Activated T-helper 1 cell treated with Interleukin-2 at 50 U/mL for 16 hours (primary cell): ENCODE measurements at places on chromosomes 3 and 15.

DNA sequence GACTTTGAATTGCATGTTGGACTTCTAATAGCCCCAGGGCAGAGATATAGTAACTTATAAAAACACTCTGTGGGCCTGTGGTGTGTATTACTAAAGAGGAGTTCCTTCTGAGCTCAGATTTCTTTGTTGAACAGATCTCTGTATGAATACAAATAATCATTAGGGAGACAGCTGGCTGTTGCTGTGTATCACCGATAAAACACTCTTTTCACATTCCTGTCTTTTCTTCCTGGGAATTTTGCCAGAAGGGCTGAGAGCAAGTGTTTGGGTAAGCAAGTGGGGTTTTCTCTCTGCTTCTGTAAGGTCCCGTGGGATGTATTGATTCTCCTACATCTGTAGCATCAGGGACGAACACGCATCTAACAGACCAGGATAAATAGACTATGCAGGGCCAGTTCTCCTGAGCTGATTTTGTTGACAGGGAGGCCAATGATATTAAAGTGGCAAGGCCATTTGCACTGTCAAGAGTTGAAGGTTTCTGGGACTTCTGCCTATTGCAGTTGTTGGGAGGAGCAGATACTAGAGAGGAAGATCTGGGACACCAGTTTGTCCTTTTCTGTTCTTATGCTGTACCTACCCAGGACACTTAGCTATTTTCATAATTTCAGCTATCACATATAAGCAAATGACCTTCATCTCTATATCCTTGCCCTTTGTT lies 225.9 kb upstream of the CD96 start:
- DNase-seq: no peak

GRCh38 chr15:27672537-27672936 lies 426.6 kb downstream of the OCA2 start:
- DNase-seq: no peak

- no peak for DNase-seq
Observed at GRCh38 chr15:90807074-90807785, 61.2 kb upstream of the FURIN start.

DNA sequence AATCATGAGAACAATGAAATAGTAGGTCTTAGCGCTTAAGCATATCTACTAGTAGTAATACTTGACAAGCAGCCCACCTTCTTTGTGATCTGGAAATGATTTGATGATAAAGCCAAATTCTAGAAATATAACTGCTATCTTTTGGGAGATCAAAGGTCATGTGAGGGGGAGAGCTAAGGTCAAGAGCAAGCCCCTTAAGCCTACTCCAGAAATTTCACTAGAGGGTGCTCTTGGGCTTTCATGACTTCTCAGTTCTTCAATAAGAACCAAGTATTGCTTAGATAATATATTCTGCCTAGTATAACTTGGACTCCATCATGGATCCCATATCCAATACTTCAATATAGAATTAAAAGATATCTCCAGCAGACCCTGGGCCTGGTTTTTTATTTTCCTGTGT lies 319.6 kb downstream of the ZBTB20 start:
- no peak for DNase-seq

DNA sequence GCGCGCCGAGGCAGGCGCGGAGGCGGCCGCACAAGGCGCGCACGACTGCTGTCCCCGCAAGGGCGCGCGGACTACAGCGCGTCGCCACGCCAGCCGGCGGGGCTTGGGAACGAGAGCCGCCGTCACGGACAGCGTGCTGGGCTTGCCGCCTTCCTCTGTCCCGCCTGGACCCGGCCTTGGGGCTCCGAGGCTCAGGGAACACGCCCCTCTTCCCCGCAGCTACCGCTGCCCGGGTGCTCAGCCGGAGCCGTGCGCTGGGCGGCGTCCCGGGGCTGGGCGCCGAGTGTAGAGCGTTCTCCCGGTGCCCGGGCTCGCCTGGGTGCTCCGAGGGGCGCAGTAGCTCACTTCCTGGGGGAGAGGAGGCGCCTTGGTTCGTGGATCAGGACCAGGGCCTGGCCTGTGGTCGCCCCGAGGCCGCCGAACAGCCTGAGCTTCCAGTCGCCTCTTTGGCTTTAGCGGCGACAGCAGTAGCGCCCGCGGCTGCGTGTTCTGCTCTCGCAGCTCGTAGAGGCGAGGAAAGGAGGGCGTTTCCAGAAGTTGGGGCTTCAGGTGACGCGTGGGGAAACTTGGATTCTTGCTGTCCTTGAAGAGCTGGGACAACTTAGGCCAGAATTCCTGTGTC lies 226.7 kb upstream of the C2CD4B start:
- peak; percentile 1 for DNase-seq

- no peak for DNase-seq
Observed at GRCh38 chr15:73541479-73541878, 91.7 kb downstream of the NPTN start.

GRCh38 chr3:67875858-67876257 lies 221.4 kb upstream of the SUCLG2 start:
- no peak for DNase-seq

GRCh38 chr3:45560281-45560971 lies 34.1 kb upstream of the LIMD1 start:
- no peak for DNase-seq

DNA sequence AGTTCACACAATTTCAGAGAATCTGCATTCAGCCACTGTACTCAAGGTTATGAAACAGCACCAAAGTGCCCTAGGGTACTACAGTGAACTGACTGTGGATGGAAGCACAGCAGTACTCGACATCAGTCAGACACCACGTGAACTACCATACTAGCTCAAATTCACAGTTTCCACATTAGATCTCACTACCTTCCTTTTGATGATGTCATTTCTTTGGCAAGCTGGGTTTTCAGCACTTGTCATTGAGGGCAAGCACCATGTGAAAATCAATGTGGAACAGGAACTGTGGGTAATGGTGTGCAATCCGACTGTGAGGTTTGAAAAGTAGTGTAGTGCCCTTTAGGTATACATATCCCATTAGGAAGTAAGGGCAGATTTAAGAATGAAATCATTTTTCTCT lies 110.5 kb upstream of the BFSP2 start:
- no peak for DNase-seq

DNA sequence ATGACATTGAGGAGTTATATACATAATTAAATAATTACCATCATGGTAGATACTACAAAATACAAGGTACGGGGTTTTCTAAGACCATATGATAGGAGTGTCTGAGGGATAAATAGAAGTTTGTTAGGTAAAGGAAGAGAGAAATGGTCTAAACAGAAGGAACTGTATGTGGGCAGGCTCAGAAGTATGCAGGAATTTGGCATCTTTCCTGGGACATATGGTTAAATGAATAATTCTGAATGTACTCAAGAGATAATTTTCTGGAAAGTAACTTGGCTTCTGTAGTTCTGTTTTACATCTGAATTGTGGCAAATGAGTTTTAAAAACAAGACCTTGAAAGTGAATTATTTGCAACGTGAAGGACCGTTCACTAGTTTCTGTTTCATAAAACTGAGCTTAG lies 17.5 kb downstream of the LMCD1 start:
- no peak for DNase-seq

GRCh38 chr15:56886363-56886931 lies 32.0 kb upstream of the TCF12 start:
- no peak for DNase-seq

- no peak for DNase-seq
Observed at GRCh38 chr3:7204848-7205156, 343.9 kb downstream of the GRM7 start.

DNA sequence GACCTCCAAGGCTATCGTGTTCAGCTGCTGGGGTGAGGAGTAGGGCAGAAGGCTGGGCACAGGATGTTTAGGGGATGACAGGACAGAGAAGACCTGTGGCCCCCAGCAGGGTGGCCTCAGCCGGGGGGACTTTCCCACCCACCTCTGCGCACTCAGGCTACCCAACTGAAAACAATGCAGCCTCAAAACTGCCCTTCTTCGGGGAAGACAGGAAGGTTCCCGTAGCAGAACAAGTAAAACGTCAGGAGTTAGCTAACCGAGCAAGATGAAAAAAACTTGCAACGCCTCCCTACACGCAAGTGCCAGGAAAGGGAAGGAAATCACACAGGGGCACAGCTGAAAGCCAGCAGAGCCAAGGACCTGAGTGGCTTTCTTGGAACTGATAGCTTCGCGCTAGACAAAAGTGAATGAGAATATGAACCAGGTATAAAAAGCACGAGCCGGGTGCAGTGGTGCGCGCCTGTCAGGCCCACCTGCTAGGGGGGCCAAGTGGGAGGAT lies 38.4 kb upstream of the FURIN start:
- no peak for DNase-seq

DNA sequence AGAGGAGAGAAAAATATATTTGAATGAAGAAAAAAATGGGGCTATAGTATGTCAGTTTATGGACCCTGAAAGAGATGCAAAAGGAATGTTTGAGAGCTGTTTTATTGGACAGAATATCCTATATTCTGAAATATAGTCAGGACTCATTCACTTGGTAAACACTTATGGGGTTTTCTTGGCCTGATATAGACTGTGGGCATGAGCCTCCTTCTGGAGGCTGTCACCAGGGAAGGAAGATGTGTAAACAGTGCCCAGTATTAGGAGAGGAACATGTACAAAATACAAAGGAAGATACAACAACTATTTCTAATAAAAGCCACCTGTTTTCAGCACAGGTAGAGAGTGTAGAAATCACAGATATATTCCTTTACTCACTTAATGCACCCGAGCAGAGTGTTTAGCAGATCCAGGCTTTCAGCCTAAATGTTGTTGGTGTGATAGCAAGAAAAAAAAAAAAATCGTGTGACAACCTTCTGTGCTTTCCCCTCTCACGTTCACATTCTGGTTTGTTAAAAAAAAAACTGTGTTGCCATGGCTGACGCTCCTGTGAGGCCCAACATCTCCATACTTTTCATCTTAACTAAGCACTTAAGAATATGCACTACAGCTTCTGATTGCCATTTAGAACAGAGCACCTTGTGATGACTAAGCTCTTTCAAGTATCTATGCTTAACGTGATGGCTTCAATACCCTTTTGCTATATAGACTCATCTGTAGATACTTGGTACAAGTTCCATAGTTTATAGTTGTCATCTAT lies 134.1 kb downstream of the MBNL1 start:
- DNase-seq: no peak

GRCh38 chr3:126317029-126317996 lies 39.9 kb downstream of the KLF15 start:
- DNase-seq: no peak

GRCh38 chr3:147008886-147009285 lies 397.5 kb downstream of the ZIC4 start:
- no peak for DNase-seq

DNA sequence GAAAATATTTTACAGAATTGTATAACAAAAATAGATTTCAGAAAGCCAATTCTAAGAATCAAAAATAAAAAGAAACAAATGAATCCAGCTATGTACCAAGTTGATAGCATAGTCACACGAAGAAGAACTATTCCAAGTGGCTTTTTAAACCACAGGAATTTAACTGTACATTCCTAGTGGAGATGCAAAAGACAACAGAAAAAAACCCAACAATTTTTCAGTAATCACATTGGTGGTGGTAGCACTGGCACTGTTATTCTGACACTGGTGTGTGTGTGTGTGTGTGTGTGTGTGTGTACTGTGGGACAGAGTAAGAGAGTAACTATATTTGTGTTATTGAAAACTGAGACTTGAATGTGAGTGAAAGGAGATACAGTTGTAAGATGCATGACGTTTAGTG lies 9.1 kb downstream of the BFSP2 start:
- DNase-seq: no peak

- no peak for DNase-seq
Observed at GRCh38 chr15:74954515-74954914, 2.1 kb downstream of the RPP25 start.

GRCh38 chr3:14277557-14277956 lies 98.9 kb downstream of the LSM3 start:
- no peak for DNase-seq

- no peak for DNase-seq
Observed at GRCh38 chr3:117278424-117279190, 569.0 kb downstream of the TUSC7 start.

DNA sequence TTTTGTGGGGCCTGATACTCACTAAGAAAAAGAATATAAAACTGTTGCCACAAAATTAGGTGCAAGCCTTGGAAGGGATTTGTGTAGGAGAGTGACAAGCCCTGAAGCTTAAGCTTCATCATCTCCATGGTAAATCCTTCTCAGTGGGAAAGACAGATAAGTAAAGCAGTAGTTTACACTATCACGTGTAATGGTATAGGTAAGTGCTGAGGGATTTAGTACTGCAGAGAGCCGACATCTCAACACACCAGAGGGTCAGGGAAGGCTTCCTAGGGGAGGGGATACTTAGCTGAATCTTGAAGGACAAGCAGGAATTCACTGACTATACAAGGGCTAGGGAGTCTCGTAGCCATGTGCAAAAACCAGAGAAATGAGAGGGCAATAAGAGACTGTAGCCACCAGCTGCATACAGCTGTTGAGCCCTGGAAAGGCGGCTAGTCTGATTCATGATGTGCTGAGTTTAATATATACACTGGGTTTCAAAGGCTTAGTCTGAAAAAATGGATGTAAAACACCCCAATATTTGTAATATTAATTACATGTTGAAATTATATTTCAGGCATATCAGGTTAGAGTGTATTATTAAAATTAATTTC lies 11.1 kb downstream of the SLC24A1 start:
- DNase-seq: no peak

DNA sequence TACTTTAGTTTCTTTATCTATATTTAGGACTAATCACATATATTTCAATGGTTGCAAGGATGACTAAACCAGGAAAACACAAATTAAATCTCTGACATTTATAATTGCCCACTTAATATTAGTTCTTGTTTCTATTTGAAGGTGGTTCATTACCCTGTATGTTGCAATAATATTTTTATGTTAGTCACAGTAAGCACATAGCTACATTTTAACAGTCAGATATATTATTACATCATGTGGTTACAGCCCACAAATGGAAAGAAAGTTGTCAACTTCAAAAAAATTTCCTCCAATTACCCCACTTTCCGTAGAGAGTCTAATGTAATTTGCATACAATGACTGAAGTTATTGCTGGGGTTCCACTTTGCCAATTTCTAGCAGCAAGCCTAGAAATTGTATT lies 114.6 kb downstream of the TUSC7 start:
- no peak for DNase-seq

GRCh38 chr3:115876876-115877614 lies 253.7 kb downstream of the GAP43 start:
- no peak for DNase-seq

GRCh38 chr3:16810593-16811367 lies 74.0 kb upstream of the PLCL2 start:
- no peak for DNase-seq

DNA sequence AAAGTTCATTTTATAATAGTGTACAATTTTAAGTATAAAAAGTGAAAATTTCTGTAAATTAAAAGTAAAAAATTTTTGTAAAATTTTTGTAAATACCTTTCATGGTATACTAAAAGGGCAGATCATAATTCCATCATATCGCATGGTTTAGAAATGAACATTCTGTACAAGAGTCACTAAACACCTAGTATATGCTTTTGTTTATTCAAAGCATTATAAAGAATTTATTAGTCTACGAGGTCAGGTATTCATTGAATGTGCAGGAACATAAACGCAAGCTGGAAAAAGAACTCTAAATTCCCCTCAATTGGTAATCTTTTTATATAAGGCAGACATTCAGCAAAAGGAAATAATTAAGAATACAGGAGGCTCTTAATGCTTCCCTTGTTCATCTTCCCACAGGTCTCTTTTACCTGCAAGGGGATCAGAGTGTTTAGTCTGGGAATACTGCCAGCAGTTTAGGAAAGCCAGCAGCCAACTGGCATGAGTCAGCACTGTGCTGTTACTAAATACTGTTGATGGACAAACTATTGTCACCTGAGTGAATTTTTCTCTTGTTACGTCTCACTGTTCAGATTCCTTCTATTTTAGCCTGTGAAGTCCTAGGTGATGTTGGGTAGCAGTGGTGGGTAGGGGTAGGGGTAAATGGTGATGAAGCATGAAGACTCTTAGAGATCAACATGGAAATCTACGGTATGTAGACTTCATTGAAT lies 70.1 kb downstream of the UQCC5 start:
- DNase-seq: no peak
